ENCODE measurements at places on chromosomes 2 and 18. TPM values are rescaled to one million over a fixed set of nuclear protein-coding genes. Genes with fewer than 3 reads are reported as not detected.

The TLX2 gene
- total RNA-seq: 0.19 TPM

The DNAJC5G gene
- not detected for total RNA-seq

The RANBP2 gene
- 72.5 TPM for total RNA-seq

The MC2R gene
- total RNA-seq: not detected

The TSGA10 gene
- 5.2 TPM for total RNA-seq

The ASPRV1 gene
- 1.5 TPM for total RNA-seq

The HAUS1 gene
- total RNA-seq: 54.4 TPM

The COPS7B gene
- 49.8 TPM for total RNA-seq
